ENCODE measurements at places on chromosomes 1 and 21.

GRCh38 chr1:25562101-25562927 lies 18.9 kb downstream of the LDLRAP1 start:
- no peak for DNase-seq

- DNase-seq = peak; percentile 67
These were observed 3.0 kb downstream of the PEAR1 start for GRCh38 chr1:156896490-156897033.

- DNase-seq = no peak
These were observed 189.5 kb upstream of the C1orf174 start for GRCh38 chr1:4089421-4090175.

DNA sequence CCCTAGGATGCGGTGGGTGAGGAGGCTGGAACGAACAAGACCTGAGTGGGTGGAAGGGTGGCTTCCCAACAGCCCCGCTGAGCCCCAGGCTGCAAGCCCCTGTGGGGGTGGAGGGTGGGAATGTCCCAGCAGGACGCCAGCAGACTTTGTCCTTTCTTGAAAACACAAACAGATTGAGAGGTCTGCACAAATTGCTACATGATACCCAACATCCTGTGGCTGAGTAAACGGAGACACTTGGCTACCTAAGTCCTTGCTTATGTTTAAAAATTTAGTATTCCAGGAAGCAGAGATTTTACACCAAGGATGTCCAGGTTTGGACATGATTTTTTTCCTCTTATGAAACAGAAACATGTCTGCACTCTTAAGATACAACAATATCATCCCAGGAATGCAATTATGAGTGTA lies 11.8 kb upstream of the F3 start:
- DNase-seq = no peak

GRCh38 chr21:21085206-21085605 lies 87.0 kb downstream of the NCAM2 start:
- DNase-seq = no peak
